Activated CD8-positive, alpha-beta memory T cell treated with anti-CD3 and anti-CD28 coated beads, Interleukin-2, amount 50 U/mL, for 4 hours (primary cell): ENCODE measurements at places on chromosomes 16 and 17.

GRCh38 chr17:29257756-29258155 lies 11.1 kb downstream of the CRYBA1 start:
- no peak for DNase-seq

DNA sequence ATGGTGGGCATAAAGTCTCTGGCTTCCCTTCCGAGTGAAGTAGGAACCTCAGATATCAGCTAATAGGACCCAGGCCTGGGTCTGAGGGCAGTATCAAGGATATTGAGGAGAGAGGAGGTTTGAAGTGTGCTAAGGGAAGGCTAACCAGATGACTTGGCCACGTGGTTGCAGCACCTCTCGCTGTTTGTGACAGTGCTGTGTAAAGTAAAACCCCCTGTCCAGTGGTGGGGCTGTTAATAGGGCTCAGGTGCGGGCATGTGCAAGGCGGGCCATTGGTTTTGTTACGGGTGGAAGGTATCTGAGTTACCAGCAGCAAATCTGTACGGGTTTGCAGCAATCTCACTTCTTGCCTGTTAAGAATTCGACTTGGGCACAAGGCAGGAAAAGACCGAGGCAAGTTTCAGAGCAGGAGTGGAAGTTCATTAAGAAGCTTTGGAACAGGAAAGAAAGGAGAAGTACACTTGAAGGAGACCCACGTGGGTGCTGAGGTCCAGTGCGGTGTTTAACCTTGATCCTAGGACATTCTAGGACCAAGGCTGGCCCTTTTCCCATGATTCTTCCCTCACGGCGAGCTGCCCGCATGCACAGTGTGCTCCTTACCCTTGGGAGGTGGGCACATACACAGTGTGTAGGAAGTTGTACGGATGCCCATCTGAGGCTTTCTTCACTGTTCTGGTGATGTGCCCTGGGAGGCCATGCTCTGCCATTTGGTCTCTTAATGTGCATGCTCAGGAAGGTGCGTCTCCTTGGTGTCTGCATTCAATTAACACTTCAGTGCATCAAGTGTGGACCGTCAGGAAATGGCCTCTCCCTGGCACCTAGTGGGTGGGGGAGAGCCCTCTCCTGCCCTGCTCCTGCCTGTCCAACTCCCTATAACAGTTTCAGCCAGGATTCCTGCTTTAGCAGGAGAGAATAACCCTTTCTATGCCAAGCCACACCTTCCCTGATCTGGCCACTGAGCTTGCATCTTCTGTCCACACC lies 20.3 kb downstream of the SGF29 start:
- DNase-seq: no peak

DNA sequence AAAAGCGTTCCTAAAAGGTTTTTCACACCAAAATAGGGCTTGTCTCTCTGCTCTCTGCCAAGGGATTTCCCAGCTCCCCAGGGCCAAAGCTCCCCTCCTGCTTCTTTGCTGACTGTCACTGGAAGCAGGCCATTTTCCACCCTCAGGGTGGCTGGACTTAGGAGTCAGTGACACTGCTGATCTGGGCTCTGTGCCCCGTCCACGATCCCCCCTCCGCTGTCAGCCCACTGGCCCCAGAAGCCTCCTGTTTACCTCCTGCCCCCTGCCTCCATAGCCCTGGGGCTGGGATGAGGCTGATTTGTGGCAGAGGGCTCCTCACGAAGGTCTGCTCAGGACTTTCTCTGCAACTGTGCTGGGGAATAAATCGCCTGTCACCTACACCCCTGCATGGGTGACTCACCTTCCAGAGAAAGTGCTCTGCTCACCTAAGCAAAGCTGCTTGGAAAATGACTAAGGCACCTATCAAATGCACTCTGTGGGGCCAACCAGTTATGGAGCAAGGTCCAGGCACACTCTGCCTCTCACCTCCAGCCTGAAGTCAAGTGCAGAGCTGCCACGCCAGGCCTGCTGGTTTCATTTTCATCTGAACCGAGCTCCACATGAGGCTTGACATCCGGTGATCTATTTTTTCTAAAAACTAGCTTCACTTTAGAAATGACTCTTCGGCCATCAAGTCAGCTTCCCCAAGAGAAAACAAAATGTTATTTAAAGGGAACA lies 4.9 kb downstream of the MAP3K14 start:
- DNase-seq: peak; percentile 72

DNA sequence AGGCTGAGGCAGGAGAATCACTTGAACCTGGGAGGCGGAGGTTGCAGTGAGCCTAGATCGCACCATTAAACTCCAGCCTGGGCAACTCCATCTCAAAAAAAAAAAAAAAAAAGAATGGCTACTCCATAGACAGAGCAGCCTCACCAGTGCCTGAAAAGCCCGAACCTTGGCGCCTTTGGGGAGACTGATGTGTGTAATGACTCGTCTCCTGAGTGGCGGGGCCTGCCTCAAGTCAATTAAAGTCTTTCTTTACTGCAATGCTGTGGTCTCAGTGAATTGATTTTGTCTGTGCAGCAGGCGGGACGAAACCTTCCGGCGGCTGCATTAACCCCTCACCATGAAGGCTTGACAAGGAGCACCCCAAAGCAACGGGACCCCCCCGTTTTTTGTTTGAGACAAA lies 3.5 kb upstream of the UQCC4 start:
- no peak for DNase-seq

GRCh38 chr16:30523768-30524574 lies 2.4 kb downstream of the ZNF768 start:
- no peak for DNase-seq

GRCh38 chr17:29870836-29871465 lies 59.1 kb downstream of the SSH2 start:
- no peak for DNase-seq

DNA sequence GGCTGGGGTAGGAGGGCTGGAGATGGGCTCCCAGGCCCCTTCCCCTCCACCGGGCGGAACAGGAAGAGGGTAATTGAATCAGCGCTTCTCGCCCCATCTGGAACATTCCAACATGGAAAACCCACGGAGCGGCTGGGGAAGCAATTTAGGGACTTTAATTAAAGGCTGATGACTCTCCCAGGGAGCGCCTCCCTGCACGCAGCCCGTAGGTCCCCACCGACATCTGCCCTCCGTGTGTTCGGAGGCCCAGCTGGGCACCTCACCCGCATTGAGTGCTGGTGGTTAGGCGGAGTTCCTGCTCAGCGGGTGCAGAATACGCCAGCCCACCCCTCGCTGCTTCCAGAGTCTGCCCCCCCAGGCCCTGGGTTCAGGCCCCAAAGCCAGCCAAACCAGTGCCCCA lies 10.0 kb downstream of the HS3ST6 start:
- no peak for DNase-seq
